Activated CD8-positive, alpha-beta T cell treated with anti-CD3 and anti-CD28 coated beads, Interleukin-2, amount 10 ng/mL, durations not matched to agents 7 days and 5 days (primary cell): ENCODE measurements at places on chromosomes 12 and 14. TPM values are rescaled to one million over a fixed set of nuclear protein-coding genes. Genes with fewer than 3 reads are reported as not detected.

The RHOF gene
- total RNA-seq = 154 TPM

DNA sequence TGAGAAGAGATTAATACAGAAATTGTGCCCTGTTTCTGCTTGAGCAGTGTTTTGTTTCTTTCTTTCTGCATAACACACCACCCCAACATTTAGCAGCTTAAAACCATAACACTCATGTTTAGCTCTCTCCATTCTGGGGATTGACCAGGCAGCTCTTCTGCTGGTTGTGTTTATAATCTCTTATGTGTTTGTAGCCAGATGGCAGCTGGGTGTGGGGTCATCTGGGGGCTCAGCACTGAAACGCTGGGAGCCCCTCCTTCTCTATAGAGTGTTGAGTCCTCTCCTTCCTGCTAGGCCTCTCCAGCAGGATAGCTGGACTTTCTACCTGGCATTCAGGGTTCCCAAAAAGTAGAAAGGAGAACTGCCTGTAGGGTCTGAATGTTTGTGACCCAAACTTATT is 270.6 kb downstream of the TTC8 start:
- no peak for DNase-seq

DNA sequence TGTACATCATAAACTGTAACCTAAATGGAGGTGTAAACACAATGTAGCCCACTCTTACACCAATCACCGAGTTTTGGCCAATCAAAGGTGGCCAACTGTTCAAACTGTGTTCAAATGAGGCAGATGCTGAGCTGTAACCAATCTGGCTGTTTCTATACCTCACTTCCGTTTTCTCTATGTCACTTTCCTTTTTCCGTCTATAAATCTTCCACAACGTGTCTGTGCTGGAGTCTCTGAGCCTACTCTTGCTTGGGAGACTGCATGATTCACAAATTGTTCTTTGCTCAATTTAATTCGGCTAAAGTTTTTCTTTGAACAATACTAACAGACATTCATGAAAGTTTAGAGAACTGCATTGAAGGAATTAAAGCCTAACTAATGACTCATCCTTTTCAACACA is 547.1 kb upstream of the USP15 start:
- no peak for DNase-seq

The GEMIN2 gene
- total RNA-seq = 25.4 TPM

GRCh38 chr14:78173346-78174035 is 3.3 kb downstream of the NRXN3 start:
- DNase-seq = no peak

The ADAMTS20 gene
- not detected for total RNA-seq

GRCh38 chr12:47078733-47079467 is 521 bp upstream of the PCED1B start:
- peak; percentile 61 for DNase-seq

DNA sequence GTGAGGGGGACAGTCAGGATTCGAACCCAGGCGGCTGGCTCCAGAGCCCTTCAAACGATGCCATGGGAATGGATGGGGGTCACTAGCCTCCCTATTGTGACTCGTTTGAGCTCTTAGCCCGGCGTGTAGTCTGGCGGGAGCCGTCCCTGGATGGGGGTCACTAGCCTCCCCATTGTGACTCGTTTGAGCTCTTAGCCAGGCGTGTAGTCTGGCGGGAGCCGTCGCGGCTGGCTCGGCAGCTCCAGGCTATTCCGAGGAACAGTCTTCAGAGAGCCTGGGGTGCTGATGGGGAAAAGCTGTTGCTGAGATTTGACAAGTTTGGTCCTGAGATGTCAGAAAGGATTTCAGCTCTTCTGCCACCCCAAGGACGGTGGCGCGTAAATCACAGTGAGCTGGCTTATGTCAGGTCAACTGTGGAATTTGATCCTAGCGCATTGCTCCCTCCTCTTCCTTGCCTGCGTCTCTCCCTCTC is 58.3 kb downstream of the CALM1 start:
- DNase-seq = no peak

GRCh38 chr14:55248411-55248810 is 22.8 kb upstream of the FBXO34 start:
- no peak for DNase-seq

GRCh38 chr14:90049390-90049789 is 12.4 kb upstream of the KCNK13 start:
- no peak for DNase-seq

The ITGA7 gene
- 4.2 TPM for total RNA-seq

- peak; percentile 94 for DNase-seq
These were observed 914 bp upstream of the CCND2 start for GRCh38 chr12:4272424-4273272.

DNA sequence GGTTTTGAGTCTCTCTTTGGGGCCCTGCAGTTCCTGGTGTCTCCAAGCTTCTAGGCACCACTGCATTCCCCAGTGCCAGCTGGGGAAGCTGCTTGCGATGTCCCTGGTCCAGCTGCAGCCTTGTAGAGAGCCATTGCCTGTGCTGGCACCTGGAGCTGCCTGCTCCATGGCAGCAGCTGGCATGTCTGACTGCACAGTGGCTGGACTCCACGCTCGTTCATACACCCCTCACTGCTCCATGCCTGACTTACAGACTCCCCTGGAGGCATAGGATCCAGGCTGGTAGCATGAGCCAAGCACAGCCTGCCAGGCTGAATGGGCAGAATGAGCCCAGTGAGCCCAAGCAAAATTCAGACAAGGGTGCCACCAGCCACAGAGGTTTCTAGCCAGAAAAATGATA is 21.8 kb upstream of the WDR20 start:
- no peak for DNase-seq

GRCh38 chr14:36130186-36130585 is 46.3 kb downstream of the PTCSC3 start:
- DNase-seq = no peak

GRCh38 chr12:122558745-122559641 is 31.9 kb downstream of the KNTC1 start:
- DNase-seq = no peak

The SDSL gene
- 0.37 TPM for total RNA-seq

- no peak for DNase-seq
These were observed 8.2 kb downstream of the TAS2R19 start for GRCh38 chr12:11014234-11014633.

DNA sequence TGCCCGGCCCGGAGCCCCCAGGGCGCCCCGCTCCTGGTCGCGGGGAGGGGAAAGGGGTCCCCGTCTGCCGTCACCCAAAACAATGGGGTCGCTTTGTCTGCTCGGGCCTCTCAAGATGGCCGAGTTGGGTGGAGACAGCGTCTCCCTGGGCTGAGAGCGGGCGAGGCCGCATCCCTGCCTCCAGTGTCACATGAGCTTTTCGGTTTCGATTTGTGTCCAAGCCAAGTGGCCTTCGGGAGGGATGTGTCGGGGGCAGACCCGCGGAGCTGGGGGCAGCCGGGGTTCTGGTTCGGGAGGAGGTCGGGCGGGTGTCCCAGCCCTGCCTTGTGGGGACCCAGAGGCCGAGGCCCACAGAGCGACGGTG is 790 bp downstream of the DYNC1H1 start:
- DNase-seq = peak; percentile 82

- DNase-seq = no peak
These were observed 34.2 kb downstream of the CCDC88C start for GRCh38 chr14:91383439-91383838.

The CCDC177 gene
- total RNA-seq = not detected

- no peak for DNase-seq
These were observed 215.4 kb downstream of the PELI2 start for GRCh38 chr14:56333359-56334292.

The FBRSL1 gene
- 58.5 TPM for total RNA-seq

DNA sequence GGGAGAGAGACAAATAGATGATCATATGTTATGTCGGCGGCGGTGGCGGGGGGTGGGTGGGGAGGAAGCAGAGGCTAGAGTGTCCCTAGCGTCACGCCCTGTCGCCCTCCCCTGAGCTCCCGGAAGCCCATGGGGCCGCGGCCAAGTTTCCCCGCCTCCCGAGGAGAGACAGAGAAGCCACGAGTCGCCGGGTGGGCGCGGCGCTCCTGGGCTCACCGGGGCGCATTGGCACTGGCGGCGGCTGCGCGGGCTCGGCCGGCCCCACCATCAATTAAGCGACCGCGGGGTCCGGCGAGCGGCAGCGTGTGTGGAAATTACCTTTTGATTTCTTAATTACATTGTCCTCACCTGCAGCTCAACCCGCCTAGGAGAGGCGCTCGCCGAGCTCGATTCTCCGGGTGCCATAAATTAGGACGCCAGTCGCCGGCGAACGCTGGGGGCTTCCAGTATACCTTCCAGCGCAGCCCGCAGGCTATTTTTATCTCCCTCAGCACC is 119.9 kb upstream of the LHX5 start:
- peak; percentile 61 for DNase-seq

DNA sequence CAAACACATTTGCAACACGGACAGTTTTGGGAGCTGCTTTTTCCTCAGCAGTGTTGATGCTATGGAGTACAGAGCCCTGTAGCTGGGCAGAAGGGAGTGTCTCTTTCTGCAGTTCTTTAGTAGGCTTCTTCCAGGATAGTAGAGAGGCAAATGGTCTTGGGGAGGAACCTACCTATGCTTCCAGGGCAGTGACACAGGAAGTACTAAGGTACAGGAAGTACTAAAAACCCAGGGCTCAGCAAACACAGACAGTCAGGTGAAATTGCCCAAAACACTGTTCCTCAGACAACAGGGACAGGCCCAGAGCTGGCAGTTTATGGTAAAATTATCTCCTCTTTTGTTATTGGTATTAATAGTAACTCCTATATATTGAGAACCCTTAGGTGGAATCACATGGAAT is 217.6 kb downstream of the TTC8 start:
- no peak for DNase-seq

GRCh38 chr12:61137677-61138414 is 1122.4 kb upstream of the USP15 start:
- no peak for DNase-seq

The TAPBPL gene
- 32.5 TPM for total RNA-seq

- DNase-seq = peak; percentile 79
These were observed 1037.8 kb downstream of the TMEM121 start for GRCh38 chr14:106564058-106564643.

DNA sequence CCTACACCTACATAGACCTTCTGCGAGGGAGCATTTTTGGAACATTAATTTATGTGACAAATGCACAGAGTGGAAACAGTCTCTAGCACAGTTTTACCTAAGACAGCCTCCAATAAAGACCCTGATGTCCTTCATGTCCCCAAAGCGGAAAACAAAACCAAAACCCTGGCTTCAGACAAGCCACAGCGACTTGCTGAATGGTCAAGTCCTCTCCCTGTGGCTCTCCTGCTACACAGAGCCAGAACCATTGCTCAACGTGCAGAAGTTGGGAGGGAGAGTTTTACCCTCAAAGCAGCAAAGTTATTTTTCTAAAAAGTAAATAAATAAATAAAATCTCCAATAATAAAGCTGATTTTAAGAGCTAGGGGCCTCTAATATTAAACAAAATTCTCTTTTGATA is 135.0 kb upstream of the TMEM132C start:
- no peak for DNase-seq

The ITGB7 gene
- total RNA-seq = 503 TPM

The C12orf42 gene
- 0.91 TPM for total RNA-seq

- no peak for DNase-seq
These were observed 884 bp downstream of the CAPRIN2 start for GRCh38 chr12:30753751-30754382.

- DNase-seq = no peak
These were observed 7.5 kb downstream of the ITPR2 start for GRCh38 chr12:26825459-26826016.

DNA sequence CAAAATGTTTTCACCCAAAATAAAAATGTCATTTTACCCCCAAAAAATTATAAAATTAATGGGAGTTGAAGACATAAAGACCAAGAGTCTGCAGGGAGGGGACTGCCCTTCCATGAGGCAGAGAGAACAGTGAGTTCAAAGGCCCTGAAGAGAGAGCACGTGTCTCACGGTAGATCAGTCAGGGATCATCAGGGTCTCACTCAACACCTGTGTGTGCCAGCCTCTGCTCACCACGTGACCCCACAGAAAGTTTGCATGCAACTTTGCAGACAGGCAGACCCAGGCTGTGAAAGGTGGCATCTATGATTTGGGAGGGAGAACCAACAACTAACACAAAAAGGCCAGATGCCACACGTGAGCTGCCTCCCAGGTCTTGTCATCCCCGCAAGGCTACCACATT is 33.1 kb downstream of the CLMN start:
- no peak for DNase-seq

The CSRP2 gene
- total RNA-seq = not detected

- DNase-seq = peak; percentile 67
These were observed at the start of gene TNFRSF1A for GRCh38 chr12:6341417-6342139. Gene TNFRSF1A, minus strand, starts transcription at chr12:6342076. Its CDS starts 262 bp downstream, at chr12:6341814.

The RNASE7 gene
- total RNA-seq = not detected

The FAM90A1 gene
- total RNA-seq = 0.10 TPM

- DNase-seq = no peak
These were observed 271.7 kb downstream of the PDZRN4 start for GRCh38 chr12:41459906-41460214.

DNA sequence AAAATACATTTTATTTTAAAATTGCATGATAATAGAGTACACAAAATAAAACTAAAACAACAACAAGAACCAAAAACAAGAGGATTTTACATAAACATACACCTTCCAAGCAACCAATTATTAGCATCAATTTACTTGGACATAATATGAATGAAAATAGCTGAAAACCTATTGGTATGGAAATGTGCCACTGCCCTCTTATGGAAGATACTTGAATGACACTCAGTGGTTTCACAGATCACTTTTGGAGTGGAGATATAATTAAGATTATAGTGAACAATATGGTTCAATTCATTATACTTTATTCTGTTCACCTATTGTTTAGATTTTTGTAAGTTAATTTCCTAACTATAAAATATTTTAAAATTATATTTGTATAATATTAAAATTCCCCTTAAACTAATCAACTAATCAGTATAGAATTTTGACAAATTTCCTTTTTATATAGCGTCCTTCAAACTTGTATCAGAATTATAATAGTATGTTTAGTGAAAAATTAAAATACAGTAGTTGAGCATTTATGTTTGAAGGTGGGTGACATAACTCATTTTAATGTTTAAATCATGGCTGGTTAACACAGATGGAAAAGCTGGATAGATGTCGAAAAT is 70.1 kb downstream of the SLC6A15 start:
- no peak for DNase-seq
